AG09319 (cell line): ENCODE measurements at places on chromosomes 4 and X.

GRCh38 chr4:79869597-79870237 lies 203.3 kb downstream of the ANTXR2 start:
- no peak for DNase-seq

DNA sequence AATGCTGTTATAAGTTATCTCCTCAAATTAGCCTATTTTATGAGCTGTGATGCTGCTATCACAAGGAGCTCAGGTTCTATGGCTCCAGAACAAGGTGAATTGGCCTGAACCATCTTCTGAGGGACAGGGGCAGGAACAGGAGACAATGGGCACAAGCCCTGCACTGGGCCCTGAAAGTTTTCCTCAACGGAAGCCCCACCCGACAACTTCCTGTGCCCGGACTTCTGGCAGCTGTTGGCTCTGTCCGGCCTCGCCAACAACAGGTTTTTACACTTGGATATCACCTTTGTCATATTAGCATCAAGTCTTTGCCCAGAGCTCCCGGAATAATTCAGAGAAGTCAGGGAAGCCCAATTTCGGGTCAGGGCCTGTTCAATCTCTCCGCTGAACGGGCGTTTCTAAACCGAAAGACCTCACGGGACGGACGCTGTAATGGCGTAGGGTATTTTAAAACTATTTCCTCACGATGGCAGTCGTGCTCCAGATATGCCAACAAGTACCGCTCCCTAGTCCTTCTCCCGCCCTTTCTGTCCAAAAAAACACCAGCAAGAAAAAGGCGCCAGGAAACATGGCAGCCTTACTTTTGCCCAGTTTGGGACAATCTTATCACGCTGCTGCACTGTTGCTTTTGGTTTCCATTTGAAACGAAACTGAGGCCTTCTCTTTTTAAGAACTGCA lies 201.0 kb upstream of the STK26 start:
- DNase-seq: peak; percentile 75

GRCh38 chr4:181645489-181645888 lies 597.7 kb upstream of the TENM3 start:
- no peak for DNase-seq

- peak; percentile 87 for DNase-seq
Measured at GRCh38 chrX:47144626-47145394, at the start of the genes NDUFB11 and RBM10. NDUFB11 (minus strand) TSS chrX:47144702; CDS start chrX:47144679, 23 bp downstream. RBM10 (plus strand) TSS chrX:47145221; CDS start chrX:47147482, 2,261 bp downstream.

DNA sequence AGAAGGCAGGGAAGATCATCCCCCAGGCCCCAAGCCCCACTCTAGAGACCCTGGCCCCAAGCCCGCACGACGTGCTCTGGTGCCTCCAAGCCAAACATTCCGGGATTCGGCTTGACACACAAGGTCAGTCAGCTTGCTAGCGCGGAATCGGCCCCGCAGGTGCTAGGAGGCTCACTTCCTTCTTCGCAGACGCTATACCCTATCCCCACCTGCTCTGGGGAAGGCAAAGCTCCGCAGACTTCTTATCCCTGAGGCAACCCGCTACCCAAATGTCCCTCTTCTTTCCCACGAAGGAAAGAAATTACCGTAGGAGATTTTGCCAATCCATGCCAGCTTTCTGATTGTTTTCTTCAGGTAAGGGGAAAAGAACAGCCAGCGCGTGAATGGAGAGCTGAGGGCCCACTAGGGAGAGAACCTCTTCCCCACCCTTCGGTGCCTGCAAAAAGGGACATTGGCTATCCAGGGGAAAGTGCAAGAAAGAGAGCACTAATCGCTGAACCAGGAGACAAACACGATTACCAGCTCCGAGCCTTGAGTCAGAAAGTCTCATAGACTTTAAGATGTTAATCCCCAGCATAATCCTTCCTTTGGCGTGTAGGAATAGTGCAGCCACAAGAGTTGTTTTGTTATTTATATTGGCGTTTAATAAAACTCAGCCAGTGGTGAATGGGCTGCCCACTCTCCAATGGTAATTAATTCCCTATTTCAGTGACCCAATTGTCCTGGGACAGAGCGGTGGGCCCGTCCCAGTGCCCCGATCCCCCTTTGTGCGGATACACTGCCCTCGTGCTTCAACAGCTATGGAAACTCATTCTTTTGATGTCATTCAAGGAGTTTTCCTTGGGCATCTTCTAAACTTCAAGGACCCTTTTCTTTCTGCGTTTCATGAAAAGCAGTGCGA lies 5.4 kb upstream of the NEUROG2 start:
- no peak for DNase-seq

GRCh38 chr4:93317561-93317960 lies 511.0 kb upstream of the ATOH1 start:
- DNase-seq: no peak

DNA sequence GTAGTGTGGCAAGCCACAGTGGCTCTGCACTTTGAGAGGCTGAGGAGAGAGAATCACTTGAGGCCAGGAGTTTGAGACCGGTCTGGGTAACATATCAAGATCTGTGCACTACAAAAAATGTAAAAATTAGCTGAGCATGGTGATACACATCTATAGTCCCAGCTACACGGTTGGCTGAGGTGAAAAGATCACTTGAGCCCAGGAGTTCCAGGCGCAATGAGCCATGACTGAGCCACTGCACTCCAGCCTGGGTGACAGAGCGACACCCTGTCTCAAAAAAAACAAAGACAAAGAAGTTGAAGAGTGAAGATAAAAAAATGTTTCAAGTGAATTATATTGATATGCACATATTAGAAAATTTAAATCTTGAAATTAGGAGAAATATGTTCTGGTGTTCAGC lies 46.3 kb downstream of the SULT1B1 start:
- no peak for DNase-seq

DNA sequence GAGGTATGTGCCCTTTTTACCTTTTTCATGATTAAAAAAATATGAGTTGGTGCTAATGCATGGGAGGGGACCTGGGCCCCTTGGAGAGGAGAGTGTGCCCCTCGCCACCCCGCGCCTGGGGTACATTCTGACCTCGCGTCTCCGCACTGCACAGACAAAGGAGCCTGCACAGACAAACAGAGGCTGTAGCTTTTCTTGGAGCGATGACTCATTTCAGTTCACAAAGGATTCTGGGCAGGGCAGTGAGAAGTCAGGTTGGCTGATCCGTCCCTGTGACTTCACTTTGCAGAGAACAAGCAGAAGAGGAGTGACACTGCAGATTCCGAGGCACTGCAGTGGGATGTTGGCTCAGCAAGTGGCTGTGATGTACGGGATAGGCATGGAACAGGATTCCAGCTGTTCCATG lies 82.9 kb downstream of the STOX2 start:
- DNase-seq: no peak

GRCh38 chrX:94655180-94655579 lies 981.2 kb downstream of the FAM133A start:
- no peak for DNase-seq

DNA sequence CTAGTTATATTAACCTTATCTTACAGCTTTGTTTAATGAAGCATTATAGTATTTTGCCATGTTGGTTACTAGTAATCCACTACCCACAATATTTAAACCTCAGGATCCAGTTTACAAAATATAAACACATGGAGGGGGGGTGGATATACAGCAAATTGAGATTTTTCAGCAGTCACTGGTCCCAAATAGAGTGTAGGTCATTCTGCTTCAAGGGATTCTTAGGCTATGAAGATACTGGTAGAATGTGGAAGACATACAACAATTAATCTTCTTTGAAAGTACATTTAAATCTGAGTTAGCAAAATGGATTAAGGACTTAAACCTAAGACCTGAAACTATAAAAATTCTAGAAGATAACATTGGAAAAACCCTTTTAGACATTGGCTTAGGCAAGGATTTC lies 569.6 kb downstream of the ZNF674 start:
- DNase-seq: no peak

GRCh38 chr4:48129307-48130014 lies 4.6 kb downstream of the TXK start:
- no peak for DNase-seq

GRCh38 chrX:37824491-37825214 lies 22.7 kb downstream of the DYNLT3 start:
- no peak for DNase-seq

DNA sequence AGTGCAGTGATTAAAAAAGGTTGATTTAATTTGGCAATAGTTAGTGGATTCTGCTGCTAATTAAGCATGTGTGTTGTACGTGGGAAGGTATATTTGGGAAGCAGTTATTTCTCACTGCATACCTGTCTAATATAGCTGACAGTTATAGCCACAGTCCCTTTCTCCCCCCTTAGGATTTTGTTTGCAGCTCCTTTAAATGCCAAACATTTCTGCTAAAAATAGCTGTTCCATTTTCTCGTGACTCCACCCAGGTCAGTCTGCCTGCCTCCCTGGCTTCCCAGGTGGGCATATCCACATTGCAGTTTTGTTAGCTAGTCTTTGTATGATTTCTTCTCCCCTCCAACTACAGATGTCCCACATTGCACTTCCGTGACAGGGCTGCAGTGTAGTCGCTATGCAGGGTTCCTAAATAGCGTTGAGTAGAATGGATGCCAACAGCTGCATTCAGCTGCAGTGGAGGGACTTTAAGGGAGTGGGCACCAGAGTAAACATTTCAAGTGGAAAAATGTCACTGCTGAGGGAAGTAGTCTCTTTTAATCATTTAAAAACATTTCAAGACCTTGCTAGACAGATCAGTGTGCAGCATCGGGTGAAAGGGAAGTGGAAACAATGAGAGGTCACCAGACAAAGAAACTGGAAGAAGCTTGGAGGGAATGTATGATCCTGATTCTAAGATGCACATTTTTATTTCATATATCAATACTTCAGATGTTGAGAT lies 326.3 kb downstream of the RAPGEF2 start:
- no peak for DNase-seq

DNA sequence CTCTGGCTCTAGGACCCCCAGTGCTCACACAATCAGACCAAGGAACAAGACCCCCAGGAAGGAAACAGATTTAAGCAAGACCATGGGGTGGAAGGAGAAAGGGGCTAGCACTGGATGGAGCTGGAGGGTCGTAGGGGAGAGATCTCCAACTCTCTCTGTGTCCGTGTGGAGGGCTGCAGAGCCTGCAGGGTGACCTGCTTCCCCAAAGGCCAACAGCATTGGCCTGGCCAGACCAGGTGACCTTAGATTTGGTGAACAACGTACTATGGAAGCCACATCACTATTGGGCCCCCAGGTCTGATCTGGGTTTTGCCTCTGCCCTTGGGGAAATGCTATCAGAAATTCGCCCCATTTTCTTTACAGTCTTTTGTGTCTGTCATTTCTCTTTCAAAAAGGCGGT lies 26.0 kb downstream of the NLGN3 start:
- DNase-seq: no peak

DNA sequence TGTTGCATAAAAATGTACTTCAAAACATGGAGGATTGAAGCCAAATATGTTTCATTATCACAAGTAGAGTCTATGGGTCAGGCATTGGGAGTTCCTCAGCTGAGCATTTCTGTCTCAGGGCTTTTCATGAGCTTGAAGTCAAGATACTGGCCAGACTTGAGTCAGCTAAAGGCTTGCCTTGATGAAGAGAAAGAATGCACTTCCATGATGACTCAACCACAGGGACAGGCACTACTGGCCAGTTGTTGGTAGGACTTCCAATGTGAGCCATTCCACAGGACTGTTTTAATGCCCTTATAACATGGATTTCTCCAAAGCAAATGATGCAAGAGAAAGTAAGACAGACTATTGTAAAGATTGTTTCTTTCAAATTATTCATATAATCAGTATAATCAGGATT lies 895.6 kb downstream of the RAB28 start:
- no peak for DNase-seq

DNA sequence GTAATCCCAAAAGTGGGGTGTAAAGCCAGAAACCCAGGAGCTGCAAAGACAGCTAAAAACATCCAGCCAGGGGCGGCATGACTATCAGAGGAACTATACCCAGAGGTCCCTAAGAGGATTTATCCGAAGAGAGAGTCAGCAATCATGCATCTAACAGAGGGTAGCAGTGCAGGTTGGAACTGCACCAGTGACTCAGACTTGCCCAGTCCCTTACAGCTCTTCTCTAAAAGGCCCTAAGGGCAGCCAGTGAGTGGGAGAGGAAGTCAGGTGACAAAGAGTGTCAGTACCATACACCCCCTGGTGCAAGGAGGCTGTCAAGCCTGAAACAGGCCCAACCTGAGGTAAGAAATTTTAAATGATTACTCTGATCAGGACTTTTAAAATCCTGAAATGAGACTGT lies 88.1 kb downstream of the CAMK2D start:
- no peak for DNase-seq

DNA sequence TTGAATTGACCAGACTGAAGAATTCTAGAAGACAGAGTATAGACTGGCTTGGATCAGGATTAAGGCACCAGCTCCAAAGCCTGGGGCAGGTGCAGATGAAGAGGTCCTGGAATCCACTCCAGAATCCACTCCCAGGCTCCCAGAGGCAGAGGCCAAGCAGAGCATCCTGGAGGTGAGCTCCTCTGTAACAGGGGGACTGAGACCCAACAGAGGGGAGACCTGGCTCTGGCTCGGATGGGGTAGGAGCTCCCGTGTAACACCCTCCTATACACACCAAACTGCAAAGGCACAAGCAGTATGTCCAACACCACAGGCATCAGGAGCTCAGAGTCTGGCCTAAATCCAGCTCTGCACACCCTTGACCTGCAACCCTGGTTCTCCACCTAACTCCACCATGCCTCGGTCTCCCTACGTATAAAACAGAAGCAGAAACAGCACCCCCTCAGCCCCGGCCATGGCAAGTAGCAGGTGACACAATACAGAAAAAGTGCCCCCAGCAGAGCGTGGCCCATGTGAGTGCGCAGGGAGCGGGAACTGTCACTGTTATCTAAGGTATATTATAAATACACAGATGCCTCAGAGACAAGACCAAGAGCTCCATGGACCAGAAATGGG lies 14.9 kb downstream of the RNF212 start:
- DNase-seq: no peak

DNA sequence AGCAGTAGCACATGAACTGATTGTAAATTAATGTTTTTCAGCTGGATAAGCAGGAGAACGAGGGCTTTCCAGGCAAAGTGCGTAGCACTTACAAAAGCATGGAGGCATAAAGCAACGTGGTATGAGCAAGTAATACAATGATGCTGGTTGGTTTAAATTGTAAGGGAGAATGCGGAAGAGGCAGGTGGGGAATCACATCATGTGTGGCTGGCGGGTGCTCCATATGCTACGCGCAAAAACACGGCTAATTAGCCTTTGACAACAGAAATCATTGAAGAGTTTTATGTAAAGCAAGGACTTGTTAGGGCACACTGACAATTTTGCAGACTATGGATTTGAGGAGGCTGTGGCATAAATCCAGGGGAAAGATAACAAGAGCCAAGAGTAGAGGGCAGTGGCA lies 14.6 kb downstream of the SYTL4 start:
- no peak for DNase-seq

DNA sequence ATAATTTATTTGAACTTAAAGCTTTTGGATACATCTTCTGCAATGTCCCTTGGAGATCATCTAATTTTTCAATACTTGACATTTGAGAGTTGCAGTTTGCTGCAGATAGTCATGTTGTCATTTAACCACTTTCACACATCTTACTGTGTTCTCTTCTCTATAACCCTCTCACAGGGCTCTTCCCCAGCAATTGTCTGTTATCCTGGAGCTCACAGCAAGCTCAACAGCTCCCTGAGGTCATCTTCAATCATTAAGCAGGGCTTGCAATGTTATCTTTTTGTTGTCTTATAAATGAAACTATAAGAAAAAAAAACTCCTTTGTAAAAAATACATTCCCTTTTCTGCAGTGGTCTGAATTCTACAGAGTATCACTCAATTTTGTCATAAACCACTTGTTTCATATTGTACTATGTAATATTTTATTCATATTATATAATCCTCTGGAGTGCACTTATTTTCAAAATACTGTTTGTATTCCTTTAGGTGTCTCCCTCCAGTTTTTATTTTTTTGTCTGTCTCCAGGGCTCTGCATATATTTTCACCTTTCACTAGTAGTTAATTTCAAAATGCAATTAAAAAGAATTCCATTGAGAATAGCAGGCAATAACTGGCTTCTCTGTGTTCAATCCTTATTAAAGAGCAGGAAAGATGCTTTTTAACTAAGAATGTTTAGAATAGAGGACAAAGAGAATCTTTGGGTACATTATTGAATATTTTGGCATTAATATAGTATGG lies 106.3 kb upstream of the ARSJ start:
- DNase-seq: no peak
